Activated CD8-positive, alpha-beta memory T cell treated with anti-CD3 and anti-CD28 coated beads for 1 hour (primary cell): ENCODE measurements at places on chromosomes 7 and 10.

DNA sequence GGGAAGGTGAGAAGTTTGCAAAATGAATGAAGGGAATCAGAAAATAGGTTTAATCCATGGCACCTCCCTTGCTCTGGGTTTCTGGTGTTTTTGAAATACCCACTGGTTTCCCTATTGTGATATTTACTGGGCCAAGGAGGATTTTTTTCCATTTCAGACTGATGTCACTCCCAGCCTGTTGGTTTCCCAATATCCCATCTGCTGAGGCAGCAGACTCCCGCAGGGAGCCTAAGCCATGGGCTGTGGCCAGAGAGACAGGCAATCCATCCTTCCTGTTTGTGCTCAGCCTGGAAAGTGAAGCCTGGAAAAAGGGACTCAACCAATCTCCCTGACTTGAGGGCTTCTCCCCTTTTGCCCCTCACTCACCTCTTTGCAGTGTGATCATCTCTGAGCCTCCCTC is 22.8 kb downstream of the FAM107B start:
- DNase-seq, result no peak

- DNase-seq, result no peak
Measured at GRCh38 chr7:130383187-130383980, 3.1 kb downstream of the CPA1 start.

- no peak for DNase-seq
Measured at GRCh38 chr10:122882766-122883165, 3.4 kb upstream of the FAM24B start.

- no peak for DNase-seq
Measured at GRCh38 chr10:89975771-89976170, 274.4 kb downstream of the KIF20B start.

GRCh38 chr7:2151237-2151636 is 81.5 kb downstream of the MAD1L1 start:
- no peak for DNase-seq

GRCh38 chr7:30278376-30278775 is 6.0 kb upstream of the ZNRF2 start:
- DNase-seq, result no peak

DNA sequence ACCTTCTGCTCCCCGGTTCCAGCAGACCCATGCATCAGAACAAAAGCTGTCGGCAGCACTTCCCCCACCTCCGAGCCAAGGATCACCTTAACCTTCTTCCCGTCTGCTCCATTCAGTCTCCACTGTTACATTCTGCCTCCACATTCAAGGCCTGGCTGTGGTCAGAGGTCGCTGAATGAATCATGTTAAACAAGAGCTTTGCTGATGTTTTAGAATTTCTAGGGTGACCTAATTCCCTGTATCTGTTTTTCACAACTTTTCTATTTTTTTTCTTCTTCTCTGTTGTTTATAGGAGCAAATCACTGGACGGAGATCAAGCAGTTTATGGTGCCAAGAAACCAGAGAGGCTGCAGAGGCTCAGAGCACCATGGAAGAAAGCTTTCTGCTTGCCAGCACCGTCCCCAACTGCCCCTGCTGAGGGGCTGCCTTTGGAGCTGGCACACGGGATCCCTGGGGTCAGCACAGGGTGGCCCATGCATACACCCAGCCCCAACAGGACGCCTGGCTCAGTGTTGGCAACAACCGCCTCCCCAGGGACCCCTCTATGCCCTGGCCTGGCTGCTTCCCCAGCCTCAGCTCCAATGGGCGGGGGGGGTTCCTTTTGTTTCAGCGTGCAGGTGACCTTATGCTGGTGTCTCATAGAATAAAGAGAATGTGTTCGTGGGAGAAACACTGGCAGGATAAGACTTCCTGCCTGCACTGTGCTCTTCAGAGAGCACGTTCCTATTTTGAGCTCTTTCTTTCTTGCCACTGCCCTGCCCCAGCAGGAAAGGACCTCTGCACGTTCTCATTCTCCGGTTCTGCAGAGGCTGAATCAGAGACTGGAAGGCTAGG is 182.7 kb upstream of the LYZL2 start:
- no peak for DNase-seq

DNA sequence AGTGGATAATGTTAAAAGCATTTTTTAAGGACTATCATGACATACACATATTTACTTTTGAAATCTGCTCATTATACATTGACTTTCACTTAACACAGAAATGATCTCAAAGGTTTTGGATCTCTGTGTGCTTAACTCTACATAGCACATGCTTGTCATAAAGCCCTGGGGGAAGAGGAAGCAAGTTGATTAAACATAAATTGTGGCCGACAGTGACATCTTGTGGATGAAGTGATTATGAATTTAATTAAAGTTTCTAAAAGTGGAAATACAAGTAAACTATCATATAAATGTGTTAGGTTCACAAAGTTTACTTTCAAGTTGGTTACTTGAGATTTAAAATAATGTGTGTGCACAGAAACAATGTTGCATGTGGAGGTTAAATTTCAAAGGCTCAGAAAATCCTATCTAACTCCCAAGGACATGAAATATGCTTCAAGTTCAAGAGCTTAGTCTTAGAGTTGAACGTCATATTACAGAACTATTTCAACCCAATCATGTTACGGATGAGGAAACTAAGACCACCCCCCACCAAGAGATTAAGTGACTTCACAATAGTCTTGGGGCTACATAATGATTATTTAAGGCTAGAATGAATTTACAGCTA is 1247.8 kb downstream of the GATA3 start:
- no peak for DNase-seq

DNA sequence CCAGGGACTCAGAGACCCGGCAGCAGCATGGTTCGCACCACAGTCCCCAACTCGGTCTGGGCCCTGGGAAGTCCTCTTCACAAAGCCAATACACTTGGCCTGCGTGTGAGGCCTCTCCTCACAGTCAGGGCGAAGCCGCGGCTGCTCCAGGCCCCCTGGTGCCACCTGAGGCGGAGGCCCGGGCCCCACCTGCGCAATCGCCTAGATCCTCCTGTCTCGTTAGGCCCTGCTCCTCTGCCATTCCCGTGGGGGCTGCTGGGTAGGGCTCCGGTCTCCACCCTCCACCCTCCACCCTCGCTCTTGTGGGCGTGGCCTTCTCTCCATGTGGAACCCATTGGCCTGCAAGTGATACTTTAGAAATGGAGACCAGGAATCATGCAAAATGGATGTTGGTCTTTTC is 553.3 kb downstream of the INHBA start:
- no peak for DNase-seq

- no peak for DNase-seq
Measured at GRCh38 chr10:20302033-20302432, 485.8 kb downstream of the PLXDC2 start.

DNA sequence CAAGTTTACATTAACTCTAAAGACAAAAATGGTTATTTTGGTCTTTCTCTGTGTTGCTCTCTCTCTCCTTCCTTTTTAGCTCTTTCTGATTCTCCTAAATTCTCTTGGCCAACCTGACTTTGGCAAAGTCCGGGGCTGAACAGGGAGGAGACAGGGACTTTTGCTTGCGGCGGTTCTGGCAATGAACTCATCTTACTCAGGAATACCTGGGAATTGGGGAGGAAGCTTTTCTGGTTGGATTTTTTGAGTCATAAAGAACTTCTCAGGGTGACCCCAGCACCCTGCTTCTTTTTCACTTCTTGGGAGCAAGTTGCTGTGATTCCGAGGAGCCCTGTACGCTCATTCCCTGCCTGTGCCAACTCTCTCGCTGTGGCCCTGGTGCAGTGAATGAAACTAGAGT is 16.0 kb downstream of the GATA3 start:
- DNase-seq, result no peak

DNA sequence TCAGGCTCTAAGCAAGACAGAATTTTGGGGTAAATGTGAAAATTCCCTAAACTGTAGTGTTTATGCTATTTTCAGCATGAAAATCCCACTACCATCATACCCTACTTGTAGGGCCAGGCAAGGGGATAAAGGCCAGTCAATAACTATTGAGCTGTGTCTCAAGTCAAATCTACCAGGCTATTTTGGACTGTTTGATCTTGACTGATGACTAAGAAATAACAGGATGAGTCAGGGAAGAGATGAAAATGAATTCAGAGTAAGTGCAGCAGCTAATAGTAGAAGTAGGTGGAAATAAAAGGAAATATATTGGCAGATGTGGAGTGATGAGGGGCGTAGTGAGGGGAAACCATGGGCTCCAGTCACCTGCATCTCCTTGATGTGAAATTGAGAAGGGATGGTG is 225.8 kb upstream of the PHYHIPL start:
- DNase-seq, result no peak

DNA sequence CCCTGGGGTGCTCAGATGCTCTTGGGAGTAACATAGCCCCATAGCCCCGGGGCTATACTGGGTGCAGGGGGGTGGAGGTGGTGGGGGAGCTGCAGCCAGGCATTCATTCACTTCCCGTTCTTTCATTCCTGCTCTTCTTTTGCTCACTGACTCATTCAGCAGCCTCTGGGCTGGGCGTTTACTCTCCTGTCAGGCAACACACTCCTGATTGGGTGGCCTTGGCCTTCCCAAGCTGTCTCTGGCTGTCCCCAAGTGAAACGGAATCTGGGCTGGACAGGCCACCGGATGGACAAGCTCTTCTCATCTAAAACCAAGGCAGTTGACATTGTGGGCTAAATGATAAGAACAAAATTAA is 34.6 kb downstream of the CHST3 start:
- DNase-seq, result no peak
